Motor neuron (in vitro differentiated cells): ENCODE measurements at places on chromosomes 12 and 14. TPM values are rescaled to one million over a fixed set of nuclear protein-coding genes. Genes with fewer than 3 reads are reported as not detected.

DNA sequence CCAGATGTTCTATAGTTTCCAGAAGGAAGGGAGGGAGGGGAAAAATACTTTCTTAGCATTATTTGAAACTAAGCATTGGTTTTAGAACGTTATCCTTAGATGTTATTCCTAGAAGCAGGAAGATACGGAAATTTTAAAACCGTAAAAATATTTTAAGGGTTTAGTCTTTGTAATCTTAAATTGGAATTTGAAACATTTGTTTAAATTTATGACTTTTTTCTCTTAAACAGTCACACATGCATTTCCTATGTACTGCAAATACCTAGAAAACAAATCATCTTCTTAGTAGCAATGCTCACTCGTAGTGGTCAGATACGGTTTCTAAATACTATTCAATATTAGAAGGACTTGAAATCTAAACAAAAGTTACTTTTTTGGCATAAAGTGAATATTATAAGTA, 282.0 kb downstream of the ERC1 start:
- no peak for ATAC-seq

- ATAC-seq, result no peak
Observed at GRCh38 chr14:102066041-102066451, 20.8 kb downstream of the HSP90AA1 start.

PYM1 gene
- 26.6 and 28.6 TPM in 2 replicates for total RNA-seq

- ATAC-seq, result no peak
Observed at GRCh38 chr12:44573723-44574122, 302.4 kb downstream of the NELL2 start.

FSCB gene
- not detected in 2 replicates for total RNA-seq

MMP17 gene
- total RNA-seq, result 10.7 and 15.1 TPM in 2 replicates

- no peak for ATAC-seq
Observed at GRCh38 chr14:84874436-84874835, 655.5 kb upstream of the FLRT2 start.

DNA sequence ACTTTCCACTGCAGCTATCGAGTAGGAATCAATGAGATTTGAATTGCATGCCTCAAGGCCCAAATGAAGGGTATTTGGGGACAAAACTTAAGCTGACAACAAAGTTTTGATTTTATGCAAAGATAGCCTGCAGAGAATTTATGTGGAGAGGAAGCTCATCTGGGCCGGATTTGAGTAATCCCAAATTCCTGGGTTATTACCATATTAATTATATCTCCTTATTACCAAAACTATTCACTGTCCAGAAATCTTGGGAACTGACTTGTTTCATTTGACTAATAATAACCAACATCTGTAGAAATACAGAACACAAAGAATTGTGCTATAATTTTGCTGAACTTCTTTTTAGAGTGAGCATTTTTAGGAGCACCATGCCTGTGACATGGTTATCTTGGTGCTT, 70.4 kb downstream of the KITLG start:
- ATAC-seq, result no peak

KRT72 gene
- total RNA-seq, result not detected in 2 replicates

DNA sequence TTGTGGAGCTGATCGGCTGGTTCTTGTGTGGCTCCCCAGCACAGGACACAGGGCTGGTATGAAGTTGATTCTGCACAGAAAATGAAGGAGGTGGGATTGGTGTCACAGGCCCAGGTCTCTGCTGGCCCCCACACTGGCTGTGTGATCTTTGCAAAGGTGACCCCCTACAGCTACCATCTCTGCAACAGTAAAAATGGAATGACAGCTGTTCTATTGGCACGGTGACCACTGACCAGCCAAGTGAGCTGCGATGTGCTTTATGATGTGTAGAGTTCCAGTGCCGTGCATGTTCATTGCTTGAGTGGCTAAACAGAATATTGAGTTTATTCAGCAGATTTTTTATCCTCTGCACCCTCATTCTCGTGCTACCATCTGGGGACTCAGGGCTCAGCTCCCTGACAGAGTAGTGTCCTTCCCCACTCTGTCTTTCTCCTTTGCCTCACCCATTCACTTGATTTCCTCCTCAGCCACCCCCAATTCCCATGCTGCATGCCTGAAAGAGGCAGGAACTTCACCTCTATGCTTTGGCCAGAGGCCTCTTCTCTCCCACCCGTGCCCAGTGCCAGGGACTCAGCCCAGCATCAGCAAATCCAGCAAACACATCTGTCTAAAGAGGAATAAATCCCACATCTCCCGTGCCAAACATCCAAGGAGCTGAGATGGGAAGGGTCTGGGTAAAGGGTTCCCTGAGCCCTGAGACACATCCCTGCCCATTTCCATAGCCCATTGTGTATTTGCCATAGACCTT, 21.2 kb downstream of the C14orf132 start:
- no peak for ATAC-seq

- ATAC-seq, result no peak
Observed at GRCh38 chr14:71362920-71363584, 455.8 kb downstream of the PCNX1 start.

- ATAC-seq, result no peak
Observed at GRCh38 chr12:83016218-83016835, 329.6 kb downstream of the TMTC2 start.

DNA sequence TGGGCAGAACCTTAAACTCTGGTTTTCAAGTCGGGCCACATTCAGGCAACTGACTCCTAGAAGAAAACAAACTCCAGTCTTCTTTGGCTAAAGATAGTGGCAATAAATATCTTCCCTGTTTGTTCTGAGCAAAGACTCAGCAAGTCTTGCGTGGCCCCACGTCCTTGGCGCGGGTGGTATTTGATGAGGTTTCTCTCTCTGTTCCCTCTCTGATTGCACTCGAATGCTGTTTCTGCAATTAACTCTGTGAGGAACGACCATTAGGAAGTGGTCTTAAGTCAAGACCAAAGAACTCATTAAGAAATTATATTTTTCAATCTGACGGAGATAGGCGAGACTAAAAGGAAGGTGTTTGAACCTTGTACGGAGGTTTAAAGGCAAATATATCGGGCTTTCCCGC, 177.6 kb downstream of the TMEM132C start:
- no peak for ATAC-seq

DNA sequence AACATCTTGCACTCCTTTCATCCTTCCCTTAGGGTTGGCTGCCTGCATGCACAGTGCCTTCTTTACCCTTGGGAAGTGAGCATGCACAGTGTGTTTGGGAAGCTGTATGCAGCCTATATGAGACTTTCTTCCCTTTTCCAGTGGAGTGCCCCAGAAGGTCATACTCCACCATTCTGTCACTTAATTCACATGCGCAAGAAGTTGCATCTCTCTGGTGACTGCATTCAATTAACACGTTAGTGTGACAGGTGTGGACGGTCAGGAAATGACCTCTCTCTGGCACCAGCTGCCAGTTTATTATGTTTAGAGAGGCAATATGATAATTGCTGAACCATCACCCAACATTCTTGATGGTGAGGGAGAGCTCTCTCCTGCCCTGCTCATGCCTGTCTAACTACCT, 770.0 kb downstream of the FLRT2 start:
- ATAC-seq, result no peak

- no peak for ATAC-seq
Observed at GRCh38 chr12:50162230-50162629, 4.9 kb downstream of the CERS5 start.

PMEL gene
- 3.9 and 4.3 TPM in 2 replicates for total RNA-seq

GRCh38 chr14:54570631-54571415, 3.9 kb downstream of the SAMD4A start:
- ATAC-seq, result no peak

ATXN7L3B gene
- 61.6 and 64.3 TPM in 2 replicates for total RNA-seq

DNA sequence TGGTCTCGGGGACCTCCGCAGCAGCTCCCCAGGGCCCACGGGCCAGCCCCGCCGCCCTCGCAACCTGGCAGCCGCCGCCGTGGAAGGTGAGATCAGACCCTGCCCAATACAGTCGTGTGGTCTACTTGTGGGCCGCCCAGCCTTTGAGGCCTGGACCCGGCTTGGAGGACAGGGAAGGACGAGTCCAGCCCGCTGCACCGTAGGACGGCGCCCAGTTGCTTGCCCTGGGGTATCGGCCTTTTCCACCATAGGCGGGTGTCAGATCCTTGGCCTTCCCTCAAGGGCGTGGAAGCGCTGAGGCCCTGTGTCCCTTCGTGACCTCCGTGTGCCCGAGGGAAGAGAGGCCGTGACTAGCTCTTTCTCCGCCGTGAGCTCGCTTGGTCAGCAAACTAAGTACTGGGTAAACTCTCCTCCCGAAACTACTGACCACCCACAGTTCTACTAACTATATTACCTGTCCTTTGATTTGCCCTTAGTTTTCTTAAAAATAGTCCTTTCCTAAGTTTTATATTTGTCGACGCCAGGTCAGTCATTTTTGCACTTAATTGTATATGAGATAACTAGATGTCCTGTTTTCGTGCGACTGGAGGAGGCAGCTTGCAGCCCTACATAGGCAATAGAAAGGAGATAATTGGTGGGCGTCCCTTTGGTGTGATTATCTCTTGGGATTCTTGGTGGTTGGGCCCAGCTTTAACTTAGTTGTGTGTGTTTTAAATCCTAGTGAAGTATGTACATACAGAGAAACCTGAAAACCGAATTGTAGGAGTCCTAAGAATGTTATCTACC, 757 bp downstream of the SLC25A3 start:
- ATAC-seq, result no peak

DNA sequence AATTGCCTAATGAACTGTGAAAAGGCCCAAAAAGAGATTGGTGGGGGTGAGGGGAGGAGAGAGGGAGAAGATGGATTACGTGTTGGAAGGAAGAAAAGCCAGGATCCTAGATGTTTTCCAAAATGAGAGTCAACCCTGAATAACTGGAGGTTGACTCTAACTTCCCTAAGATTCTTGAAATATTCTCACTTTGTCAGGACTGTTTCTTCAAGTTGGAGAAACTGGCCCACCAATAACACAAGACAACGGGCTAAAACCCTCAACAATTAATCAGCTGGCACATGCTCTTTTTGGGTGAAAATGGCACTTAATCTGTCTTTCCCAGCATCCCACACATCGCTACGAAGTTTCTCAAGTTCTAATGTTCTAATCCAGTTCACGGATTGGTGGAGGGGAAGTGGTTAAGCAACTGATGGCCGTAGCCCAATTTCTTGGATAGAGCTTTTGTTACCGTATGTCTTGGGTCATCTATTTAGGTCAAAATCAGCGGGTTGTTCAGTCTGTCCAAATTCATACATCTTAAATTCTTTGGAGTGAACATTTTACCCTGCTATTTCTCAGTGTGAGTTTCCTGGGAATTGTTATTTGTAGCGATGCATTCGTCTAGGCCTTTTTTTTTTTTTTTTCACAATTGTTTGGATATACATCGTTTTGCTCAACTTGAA, 49.0 kb downstream of the GPHB5 start:
- ATAC-seq, result no peak

DNA sequence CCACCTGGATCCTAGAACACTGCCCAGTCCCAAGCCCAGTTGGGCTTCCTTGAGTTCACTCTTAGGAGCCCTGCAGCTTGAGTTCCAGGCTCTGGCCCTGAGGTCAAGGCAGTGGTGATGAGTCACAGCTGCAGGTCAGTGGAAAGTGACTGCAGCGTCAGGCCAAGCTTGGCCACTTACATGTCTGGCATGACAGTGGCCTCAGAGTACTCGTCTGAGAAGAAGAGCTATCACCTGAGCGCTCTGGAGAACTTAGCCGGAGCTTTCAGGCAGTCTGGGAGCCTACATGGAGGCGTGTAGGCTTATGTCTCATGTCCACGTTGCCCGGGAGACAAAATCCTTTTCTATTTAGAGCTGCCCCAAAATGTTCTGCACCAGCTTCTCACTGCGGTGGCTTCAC, 75.6 kb downstream of the ARL6IP4 start:
- ATAC-seq, result no peak

GRCh38 chr12:100213016-100213891, 12.6 kb downstream of the ACTR6 start:
- ATAC-seq, result no peak

GRCh38 chr14:98512501-98513251, 759.3 kb downstream of the BCL11B start:
- no peak for ATAC-seq

VSIG10 gene
- total RNA-seq, result 7.9 and 12.4 TPM in 2 replicates

KITLG gene
- 6.1 and 6.4 TPM in 2 replicates for total RNA-seq

MOAP1 gene
- 53.9 and 61.2 TPM in 2 replicates for total RNA-seq

- ATAC-seq, result no peak
Observed at GRCh38 chr14:93331002-93331727, 1.7 kb downstream of the BTBD7 start.

SLC6A12 gene
- total RNA-seq, result 1.2 and 1.5 TPM in 2 replicates

DNA sequence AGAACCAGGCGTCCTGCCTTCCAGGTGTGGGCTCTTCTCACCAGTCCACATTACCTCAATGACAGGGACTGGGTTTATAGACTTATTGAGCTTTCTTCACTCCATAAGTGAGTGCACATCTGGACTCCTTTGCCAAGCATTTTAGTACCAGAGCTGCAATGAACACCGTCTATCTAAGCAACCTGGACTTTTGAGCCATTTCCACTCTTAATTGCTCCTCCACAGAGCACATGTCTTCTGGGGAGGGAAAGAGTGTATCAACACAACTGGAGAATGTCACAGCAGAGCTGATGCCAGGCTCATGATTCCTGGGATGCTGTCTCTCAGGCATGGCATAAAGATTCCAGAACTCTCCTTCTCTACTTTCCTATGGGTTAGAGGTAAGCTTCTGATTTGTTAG, 43.0 kb upstream of the BDKRB2 start:
- no peak for ATAC-seq

- no peak for ATAC-seq
Observed at GRCh38 chr14:90651271-90651804, 164.9 kb downstream of the TTC7B start.

GRCh38 chr14:102868956-102869547, 53.4 kb upstream of the AMN start:
- no peak for ATAC-seq

- ATAC-seq, result no peak
Observed at GRCh38 chr14:104138098-104138717, at the start of gene KIF26A. Gene KIF26A, plus strand, starts transcription at chr14:104138587. Its CDS starts 136 bp downstream, at chr14:104138723.

GRCh38 chr14:69490219-69490918, 5.8 kb downstream of the PLEKHD1 start:
- ATAC-seq, result no peak
